ENCODE measurements at places on chromosomes 2 and 18. TPM values are rescaled to one million over a fixed set of nuclear protein-coding genes. Genes with fewer than 3 reads are reported as not detected.

DNA sequence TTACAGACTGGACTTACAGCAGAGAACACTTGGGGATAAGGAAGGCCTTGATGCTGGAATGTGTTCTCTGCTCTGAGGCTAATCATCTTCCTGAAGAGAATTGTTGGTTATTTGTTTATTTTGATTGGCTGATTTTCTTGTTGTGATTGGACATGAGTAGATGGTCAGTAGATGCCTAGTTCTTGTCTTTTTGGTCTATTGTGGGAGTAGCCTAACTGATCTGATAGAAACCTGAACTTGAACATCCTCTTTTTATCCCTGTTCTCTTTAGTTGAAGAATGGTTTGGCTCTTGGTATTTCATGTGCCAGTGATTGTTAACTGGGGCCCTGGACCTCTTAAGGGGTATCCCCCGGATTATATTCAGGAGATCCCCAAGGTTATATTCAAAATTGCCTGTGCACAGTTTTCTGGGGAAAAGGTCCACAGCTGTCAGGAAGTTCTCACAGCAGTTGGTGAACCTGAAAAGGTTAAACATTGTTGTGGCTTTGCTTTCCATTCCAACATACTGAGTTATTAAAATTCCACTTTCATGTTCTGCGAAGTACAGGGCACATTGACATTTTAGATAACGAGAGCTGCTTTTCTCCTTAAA is 13.6 kb downstream of the TWSG1 start:
- no peak for DNase-seq

- DNase-seq, result no peak
Measured at GRCh38 chr2:225937625-225938187, 538.2 kb downstream of the NYAP2 start.

- no peak for DNase-seq
Measured at GRCh38 chr2:217475101-217475500, 527.7 kb downstream of the TNS1 start.

DNA sequence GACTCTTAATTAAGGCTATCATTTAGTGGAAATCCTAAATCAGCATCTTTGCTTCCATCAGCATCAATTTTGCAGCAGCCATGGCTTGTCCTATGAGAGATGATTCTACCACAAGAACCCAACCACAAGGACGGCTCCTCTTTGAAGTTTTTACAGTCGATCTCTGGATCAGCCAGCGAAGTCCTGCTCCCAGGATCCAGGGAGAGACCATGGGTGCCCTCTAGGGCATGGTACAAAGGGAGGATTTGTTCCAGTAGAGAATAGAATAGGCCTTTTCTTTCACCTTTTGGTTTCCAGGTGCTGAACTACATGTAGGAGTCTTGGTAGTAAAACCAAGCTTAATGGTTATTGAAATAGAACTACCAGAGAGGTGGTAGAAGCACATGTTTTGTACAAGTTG is 52.7 kb downstream of the TMEM200C start:
- DNase-seq, result no peak

DNA sequence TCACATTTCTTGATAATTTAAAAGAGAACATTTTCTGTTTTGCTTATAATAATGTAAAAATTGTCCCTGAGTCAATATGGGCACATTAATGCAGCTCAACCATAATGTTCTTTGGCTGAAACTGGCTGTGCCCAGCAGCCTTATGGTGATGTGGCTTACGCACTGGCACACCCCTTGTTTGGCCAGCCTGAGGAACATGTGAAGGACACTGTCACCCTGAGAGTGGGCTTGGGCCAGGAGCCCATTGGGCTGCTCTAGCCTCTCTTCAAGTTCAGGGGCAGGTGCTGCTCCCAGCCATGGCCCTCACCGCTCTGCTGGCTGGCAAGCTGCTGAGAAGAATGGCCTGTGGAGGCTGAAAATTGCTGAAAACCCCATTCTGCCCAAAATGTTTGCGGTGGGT is 37.5 kb downstream of the MRPL33 start:
- no peak for DNase-seq

DNA sequence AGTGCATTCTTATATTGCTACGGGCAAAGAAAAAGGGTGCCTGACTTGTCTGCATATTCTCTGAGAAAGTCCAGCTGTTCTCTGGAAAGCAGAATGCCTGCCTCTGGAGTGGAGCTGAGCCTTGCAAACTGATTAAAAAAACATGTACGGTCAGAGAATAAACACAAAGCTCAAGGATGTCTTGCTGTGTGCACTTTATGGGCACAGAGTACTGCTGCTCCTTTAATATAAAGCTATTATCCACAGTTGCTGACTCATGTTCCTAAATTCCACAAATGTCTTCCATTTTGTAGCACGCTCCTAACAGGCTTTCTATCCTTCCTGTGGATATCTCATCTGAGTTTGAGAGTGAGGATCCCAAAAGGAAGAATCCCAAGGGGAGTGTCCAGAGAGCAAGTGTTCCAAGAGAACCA is 229.0 kb downstream of the MREG start:
- DNase-seq, result no peak

DNA sequence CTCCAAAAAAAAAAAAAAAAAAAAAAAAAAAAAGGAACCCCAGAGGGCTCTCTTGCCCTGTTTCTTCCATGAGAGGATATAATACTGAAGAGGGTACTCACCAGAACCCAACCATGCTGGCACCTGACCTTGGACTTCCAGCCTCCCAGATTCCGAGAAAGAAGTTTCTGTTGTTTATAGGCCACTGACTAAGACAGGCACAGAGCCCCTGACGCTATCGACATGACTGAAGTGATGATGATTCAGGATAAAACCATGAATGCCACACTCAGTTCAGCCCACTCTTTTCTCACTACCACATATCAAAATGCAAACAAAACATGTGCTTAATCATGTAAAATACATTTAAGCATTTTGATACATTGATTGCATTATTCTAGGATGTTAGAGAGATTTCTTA is 66.1 kb upstream of the CDCA7 start:
- no peak for DNase-seq

Gene EML6
- 0.83 TPM for total RNA-seq

Gene CABYR
- 0.59 TPM for total RNA-seq

Gene EMILIN1
- 21.0 TPM for total RNA-seq

Gene SKOR2
- not detected for total RNA-seq

Measured in cardiac septum (tissue), 1 donor.